Astrocyte of the spinal cord (primary cell): ENCODE measurements at places on chromosomes 3 and 15.
A peak's percentile ranks its signal among the peaks of the same experiment; 100 is the strongest.

DNA sequence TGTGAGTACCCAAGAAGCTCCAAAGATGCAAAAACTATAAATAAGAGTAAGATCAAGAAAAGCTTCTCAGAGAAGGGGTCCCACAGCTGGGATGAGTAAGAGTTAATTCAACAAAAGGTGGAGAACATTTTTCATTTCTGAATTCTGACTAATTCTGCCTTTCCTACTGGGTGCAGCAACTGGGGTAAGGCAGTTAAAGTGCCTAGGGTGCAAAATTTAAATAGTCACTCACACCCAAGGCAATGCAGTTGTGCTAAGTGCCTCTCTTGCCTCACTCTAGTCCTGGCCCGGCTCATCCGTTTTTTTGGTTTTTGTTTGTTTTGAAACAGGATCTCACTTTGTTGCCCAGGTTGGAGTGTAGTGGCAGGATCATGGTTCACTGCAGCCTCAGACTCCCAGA is 240.2 kb downstream of the TP63 start:
- no peak for DNase-seq

DNA sequence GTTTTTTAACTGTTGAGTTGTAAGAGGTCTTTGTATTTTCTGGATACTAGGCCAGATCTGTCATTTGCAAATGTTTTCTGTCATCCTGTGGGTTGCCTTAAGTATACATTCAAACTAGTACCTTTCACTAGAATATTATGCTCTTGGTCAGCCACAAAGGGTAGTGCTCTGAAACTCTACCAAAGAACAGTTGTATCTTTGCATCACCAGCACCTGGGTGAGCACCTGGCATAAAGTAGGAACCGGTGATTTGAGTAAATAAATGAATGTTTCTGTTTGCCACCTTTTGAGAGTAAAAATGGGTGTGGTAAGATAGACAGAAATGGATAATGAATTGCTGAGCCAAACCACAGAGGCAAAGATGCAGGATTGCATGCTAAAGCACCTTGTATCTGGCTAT is 98.7 kb downstream of the SLCO3A1 start:
- no peak for DNase-seq

- DNase-seq: peak; percentile 66
Observed at GRCh38 chr3:51637941-51638471, 33.0 kb upstream of the TEX264 start.

DNA sequence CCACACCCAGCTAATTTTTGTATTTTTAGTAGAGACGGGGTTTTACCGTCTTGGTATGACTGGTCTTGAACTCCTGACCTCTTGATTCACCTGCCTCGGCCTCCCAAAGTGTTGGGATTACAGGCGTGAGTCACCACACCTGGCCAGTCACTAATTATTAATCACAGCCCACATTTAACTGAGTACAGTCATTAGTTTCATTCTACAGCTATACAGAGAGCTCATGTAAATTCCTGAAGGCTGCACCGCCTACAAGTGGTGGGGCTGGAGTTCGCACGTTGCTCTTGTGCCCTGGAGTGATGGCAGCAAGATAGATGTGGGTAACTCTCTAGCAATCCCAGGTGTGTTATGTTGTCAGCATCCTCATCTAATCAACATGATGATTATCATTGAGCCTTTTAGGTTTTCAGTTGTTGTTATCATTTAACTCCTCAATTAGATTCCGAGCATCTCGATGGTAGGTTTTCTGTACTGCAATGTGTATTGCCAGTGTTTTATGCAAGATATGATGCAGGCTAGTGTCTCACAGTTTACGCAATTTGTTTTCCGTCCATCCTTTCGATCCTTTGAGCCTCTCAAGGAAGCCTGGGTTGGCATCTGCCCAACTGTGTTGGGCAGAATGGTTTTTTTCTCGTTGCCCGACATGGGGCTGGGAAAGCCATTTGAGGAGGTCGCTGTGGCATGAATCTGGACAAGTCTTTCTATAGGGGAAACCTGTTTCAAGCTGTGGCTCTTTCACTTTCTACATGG is 216.3 kb downstream of the LPP start:
- DNase-seq: no peak

DNA sequence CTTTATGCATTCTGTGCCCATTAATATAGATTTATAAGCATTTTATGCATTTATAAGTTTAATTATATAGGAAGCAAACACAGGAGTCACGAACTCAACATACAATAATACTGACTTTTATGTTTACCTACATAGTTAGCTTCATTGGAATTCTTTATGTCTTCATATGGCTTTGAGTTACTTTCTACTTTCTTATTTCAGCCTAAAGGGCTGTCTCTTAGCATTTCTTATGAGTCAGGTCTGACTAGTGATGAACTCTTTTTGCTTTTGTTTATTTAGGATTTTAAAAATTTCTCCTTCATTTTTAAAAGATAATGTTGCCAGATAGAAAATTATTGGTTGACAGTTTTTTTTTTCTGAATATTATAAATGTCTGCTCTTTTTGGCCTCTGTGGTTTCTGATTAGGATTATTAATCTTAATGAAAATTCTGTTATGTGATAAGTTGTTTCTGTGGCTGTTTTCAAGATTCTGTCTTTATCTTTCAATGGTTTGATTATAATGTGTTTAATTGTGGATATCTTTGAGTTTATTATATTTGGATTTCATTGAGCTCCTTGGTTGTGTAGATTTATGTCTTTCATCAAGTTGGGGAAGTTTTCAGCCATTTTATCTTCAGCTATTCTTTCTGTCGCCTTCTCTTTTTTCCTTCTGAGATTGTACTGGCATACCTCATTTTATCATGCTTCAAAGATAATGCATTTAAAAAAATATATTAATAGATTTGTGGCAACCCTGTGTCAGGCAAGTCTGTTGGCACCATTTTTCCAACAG is 54.3 kb downstream of the ATP2C1 start:
- no peak for DNase-seq

- no peak for DNase-seq
Observed at GRCh38 chr15:96412045-96412905, 81.8 kb downstream of the NR2F2 start.

DNA sequence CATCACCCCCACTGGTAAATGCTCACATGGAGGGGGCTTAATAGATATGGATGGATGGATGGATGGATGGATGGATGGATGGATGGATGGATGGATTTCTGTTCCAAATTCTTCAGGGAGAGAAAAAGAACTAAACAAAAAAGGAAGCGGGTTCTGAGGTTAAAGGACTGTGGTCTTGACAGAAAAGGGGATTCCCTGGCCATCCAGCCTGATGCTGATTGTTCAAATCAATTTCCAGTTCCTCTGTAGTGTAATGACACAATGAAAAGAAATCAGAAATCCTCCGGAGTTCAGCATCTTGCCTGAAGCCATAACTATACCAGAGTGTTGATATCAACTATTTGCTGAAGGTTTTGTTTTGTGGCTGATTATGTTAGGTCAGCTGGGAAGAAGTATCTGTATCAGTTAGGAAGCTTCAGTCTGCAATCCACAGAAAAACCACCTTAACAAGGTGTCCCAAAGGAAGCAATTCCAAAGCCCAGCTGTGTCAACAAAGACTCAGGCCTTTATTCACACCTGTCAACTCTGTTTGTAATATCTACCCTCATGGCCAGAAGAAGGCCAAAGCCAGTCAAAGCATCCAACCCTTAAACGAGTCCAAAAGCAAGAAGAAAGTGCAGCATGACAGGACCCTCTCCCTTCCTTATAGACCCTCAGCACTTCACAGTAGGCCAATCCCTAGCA is 24.5 kb upstream of the RASA2 start:
- no peak for DNase-seq

GRCh38 chr3:141557961-141558706 is 71.3 kb downstream of the RASA2 start:
- no peak for DNase-seq
